ENCODE measurements at places on chromosomes 6 and 20.

DNA sequence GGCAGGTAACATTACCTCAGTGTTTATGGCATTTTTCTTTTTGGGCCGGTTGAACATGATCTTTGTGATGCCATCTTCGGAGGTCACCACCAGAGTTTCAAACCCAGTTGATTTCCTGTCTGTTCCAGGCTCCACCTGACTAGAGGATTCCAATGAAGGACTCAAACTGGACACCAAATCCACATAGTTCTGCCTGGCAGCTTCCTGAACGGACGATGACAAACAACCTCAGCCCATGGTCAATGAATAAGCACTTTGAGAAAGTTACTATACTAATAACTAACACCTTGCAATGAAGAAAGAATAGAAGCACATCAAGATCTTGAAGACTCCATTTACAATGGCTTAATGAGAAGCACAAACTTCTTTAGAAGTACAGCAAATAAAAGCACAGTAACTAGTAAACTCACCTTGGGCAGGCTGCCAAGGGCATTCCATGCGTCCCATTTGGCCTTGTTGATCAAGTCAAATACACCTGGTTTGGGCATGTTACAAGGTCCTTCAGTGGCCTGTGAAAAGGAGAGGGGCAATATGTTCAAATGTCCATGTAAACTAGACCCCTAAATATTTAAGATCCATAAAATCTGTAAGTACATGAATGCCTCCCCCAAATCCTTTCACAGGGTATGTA is 4.9 kb downstream of the ECI2 start:
- DNase-seq: no peak

DNA sequence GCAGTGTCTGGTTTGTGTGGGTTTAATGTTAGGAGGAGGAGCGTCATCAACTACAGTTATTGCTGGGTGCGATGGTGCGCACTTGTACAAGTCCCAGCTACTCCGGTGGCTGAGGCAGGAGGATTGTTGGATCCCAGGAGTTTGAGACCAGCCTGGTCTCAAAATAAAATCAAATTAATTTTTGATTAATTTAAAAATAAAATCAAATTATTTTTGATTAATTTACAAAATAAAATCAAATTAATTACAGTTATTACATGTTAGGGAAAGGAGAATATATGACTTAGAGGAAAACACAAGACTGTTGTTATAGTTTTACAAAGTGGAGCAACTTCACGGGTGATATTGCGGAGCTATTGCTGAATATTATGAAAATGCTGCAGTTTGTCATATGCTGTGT is 34.7 kb upstream of the ADGRF5 start:
- DNase-seq: no peak

- DNase-seq: no peak
Measured at GRCh38 chr6:3402310-3403237, 54.3 kb downstream of the SLC22A23 start.

DNA sequence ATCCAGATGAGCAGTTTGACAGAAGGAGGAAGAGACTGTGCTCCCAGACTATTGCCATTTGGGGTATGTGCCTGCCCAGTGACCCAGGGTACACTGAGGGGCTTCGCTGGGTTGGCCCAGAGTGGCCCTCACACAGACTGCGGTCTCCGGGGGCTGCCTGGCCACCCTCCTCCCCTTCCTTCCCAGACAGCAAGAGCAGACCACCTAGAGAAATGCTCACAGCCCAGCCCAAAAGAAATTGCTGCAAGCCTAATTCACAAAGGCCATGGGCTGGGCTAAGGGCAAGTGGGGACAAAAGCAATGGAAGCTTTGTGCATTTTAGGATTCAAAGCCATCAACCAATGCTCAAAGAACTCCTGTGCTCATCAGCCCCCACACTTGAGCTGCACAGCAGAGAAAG is 277.6 kb downstream of the CDC5L start:
- no peak for DNase-seq

- peak; percentile 58 for DNase-seq
Measured at GRCh38 chr6:23016696-23017095, 447.3 kb downstream of the HDGFL1 start.

DNA sequence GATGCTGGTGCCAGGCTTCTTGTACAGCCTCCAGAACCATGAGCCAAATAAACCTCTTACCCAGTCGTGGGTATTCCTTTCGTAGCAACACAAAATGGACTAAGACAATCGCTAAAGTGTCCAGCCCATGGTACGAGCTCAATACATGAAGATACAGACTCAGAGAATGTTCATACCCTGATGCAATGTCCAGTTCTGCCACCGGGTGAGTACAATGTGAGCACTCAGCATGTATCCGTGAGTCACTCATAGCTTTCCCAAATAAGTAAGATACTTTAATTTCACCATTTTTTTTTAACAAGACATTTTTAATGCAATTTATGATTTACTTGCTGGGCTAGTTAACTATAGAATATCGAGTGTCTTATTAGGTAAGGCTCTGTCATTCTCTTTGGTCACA is 26.7 kb upstream of the PDE10A start:
- DNase-seq: no peak

DNA sequence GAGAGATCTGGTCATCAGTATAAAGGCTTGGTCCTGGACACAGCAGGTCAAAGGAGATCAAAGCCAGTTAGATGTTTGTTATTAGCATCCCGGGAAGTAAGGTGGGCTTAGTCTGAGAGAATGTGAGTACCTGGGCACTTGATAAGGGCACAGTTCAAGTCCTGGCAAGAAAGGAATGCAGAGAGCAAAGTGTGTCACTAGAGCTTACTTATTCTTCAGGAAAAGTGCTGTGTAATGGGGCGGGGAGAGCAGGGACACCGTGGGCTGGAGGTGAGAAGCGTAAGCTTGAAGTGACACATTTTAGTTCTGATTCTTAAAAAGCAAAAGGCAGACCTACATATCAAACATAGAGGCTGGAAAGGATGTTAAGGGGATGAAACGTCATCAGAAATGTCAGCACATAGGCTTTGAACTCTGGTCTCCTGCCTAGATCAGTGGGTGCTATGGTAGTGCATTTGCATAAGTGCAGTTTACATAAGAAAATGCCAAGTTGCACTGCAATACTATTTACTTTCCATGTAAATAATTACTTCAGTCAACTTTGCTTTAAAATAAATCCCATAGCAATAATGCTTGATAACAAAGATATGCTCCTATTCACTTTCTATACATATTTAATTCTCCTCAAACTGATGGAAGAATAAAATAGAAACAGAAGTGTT is 2.6 kb downstream of the SAMD5 start:
- no peak for DNase-seq

GRCh38 chr6:40720375-40720748 is 133.2 kb upstream of the LRFN2 start:
- no peak for DNase-seq

DNA sequence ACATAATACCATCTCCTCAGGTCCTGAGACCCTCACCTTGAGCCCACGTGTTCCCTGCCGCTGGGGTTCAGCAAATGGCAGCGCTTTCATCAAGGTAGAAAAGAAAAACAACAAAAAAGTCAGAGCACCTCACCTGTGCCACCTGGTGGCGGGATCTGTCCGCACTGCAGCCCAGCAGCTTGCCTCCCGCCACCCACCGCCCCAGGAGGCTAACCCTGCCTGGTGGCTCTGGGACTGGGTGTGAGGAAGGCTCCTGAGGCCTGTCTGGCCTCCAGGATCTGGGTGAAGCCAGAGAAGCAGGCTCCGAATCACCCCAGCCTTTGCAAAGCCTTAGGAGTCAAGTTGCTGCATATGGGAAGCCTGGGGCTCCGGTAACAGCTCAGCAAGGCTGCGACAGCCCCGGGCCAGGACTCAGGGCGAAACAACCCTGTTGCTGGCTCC is 270.8 kb downstream of the BMP7 start:
- peak; percentile 15 for DNase-seq

DNA sequence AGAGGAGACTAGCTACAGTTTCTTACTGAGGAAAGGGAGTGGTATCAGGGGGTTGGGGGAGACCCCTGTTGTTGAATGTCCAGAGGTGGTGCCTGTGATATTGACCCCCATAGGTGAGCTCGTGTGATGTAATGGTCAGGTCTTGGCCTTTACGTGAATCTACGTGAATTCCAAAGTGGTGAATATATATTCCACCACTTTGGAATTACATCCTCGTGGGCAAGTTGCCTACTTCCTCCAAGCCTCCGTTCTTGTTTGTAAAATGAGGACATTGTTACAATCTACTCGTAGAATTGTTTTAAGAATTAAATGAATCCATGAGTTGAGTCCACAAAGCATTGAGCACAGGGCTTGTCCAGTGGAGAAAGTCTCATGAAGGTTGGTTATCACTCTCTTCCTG is 47.3 kb downstream of the TSHZ2 start:
- DNase-seq: no peak
